ENCODE measurements at places on chromosomes 6 and 20.

DNA sequence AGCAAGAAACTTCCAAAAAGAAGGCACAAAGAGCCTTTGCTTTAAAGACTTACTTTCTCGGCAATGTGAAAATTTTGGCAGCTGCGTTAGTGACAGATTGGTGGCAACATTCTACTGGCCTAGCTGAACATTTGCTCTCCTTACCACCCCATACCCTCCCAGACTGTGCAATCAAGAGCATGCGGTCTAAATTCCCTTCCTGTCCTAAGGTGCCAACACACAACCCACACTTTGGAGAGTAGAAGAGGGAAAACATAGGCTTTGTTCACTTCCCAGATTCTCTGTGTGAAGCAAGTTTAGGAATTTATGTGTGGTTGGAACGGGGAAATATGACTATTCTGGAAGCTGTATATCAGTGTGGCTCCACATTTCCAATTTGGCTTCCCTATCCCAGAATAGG lies 29.8 kb upstream of the NEDD9 start:
- no peak for DNase-seq

GRCh38 chr6:150865043-150865405 lies 478 bp upstream of the MTHFD1L start:
- DNase-seq = no peak

DNA sequence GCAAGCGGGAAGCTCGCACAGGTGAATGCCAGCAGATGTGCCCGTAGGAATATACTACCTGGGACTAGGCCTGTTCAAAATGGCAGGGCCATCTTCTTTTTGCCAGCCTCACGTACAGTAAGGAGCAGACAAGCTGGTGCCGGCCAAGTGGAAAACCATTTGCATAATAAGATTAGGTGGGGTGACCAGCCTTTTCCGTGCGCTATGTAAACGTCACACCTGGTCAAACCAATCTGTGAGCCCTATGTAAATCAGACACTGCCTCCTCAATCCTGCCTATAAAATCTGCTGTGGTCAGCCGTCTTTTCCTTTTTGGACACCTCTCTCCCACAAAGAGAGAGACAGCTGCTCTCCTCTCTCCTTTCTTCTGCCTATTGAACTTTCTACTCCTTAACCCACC lies 60.8 kb upstream of the TMEM30A start:
- no peak for DNase-seq

- no peak for DNase-seq
Observed at GRCh38 chr6:138255443-138255842, 37.2 kb upstream of the PBOV1 start.

- no peak for DNase-seq
Observed at GRCh38 chr20:51388756-51389542, 153.6 kb downstream of the NFATC2 start.

- no peak for DNase-seq
Observed at GRCh38 chr6:79724816-79725215, 93.7 kb downstream of the SH3BGRL2 start.

GRCh38 chr6:81897793-81898192 lies 145.3 kb upstream of the TENT5A start:
- no peak for DNase-seq

DNA sequence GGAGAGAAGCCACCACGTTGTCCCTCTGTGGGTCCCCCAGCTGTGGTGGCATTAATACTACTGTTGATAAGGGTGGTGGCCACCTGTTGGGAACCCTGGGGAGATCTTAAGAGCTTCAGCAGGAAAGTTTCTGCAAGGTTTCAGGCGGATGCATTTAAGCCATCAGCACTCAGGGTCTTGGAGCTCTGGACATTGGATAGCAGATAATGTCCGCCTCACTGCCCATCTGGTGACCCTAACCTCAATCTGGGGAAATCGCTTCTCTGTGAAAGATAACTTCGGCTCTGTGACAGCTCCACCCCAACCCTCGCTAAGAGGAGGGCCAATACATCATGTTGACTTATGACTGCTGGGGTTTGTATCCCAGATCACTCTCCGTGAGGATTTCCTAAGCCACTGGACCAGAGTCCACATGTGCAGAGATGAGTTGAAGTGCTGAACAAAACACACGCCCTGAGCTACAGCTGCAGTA lies 92.9 kb downstream of the FOXC1 start:
- DNase-seq = no peak

GRCh38 chr6:33923857-33924514 lies 120.2 kb upstream of the MLN start:
- DNase-seq = peak; percentile 26

- DNase-seq = no peak
Observed at GRCh38 chr6:1581120-1581991, 28.4 kb upstream of the FOXC1 start.

GRCh38 chr6:27452496-27452897 lies 20.4 kb downstream of the ZNF184 start:
- no peak for DNase-seq

GRCh38 chr6:79922018-79922417 lies 25.3 kb downstream of the ELOVL4 start:
- DNase-seq = no peak

- DNase-seq = no peak
Observed at GRCh38 chr20:46614503-46614902, 36.8 kb downstream of the SLC13A3 start.

DNA sequence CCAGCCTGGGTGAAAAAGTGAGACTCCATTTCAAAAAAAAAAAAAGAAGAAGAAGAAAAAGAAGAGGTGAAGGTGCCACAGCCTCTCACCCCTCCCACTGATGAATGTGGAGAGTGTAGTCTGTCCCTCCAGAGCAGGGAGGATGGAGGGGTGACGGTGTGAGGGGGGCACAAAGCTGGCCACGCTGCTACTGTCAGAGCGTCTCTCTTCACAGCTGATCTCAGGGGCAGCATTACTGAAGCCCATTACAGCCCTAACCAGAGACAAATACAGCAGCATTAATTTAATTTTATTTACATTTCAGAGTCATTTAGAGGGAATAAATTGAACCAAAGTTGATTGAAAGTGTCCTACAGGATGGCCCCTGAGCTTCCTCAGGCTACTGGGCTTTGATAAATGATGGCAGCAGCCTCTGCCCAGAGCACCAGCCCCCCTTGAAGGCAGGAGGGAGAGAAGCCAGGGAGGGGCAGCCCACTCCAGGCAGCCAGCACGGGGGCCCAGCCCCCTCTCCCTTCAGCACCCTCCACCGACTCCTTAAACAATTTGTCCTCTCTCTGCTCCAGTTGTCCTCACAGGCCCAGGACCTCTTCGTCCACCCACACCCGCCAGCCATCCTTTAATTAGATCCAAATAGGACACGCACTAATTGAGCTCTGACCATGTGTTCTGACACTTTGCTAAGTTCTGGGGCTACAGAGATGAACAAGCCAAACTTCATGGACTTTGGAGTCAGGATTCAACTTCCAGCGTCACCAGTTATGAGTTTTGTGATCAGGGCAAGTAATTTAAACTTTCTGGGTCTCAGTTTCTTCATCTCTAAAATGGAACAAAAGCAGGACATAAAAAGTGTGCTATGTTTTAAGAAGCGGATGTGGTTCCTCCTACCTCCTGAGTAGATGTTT lies 18.6 kb upstream of the ZFAND3 start:
- DNase-seq = no peak

GRCh38 chr6:169647637-169648036 lies 54.2 kb downstream of the WDR27 start:
- DNase-seq = no peak

DNA sequence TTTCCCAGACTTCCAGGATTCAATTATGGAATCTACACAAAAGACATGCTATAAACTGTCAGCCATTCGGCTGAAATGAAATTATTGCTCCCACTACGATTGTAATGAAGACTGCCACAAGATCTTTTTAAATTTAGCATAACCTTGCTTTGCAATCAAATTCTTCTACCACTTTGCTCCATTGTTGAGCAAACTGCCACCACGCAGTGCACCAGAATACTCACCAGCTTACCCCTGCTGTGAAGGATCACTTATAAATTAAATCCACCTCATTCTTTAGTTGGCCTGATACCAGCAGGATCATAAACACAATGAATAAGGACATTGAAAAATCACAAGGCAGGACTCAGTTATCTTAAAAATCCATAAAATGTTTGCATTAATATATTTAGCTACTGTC lies 151.8 kb upstream of the PRND start:
- DNase-seq = no peak

DNA sequence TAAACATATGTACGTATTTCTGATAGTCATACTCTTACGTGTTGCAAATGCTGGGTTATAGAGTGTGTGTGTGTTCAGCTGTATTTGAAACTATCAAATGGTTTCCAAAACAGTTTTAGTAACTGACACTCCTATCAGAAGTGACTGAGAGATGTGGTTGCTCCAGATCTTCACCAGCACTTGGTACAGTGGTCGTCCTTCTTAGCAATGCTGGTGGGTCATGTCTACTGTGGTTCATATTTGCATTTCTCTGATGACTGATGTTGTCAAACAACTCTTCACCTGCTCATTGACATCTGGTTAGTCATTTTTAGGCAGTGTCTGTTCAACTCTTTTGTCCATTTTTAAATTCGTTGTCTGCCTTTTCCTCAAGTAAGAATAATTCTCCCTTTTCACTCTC lies 259.3 kb downstream of the KIF16B start:
- DNase-seq = no peak

DNA sequence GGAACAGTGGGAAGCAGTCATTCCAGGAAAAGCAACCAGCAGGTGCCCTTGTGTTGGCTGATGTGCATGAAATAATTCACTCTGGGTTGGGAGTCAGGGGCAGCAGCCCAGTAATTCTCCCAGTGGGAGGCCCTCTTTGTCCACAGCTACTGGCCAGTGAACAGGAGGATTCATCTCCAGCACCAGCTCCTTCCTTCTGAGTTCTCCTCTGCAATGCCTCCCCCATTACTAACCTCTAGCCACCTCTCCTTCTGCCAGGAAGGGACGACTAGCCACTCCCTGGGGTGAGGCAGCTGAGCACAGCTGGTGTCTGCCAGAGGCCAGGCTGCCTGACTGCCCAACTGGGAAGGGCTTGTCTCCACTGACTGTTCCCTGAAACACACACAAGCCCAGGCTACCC lies 12.5 kb upstream of the R3HDML start:
- DNase-seq = no peak

- DNase-seq = no peak
Observed at GRCh38 chr6:148998704-148999103, 251.9 kb downstream of the UST start.

DNA sequence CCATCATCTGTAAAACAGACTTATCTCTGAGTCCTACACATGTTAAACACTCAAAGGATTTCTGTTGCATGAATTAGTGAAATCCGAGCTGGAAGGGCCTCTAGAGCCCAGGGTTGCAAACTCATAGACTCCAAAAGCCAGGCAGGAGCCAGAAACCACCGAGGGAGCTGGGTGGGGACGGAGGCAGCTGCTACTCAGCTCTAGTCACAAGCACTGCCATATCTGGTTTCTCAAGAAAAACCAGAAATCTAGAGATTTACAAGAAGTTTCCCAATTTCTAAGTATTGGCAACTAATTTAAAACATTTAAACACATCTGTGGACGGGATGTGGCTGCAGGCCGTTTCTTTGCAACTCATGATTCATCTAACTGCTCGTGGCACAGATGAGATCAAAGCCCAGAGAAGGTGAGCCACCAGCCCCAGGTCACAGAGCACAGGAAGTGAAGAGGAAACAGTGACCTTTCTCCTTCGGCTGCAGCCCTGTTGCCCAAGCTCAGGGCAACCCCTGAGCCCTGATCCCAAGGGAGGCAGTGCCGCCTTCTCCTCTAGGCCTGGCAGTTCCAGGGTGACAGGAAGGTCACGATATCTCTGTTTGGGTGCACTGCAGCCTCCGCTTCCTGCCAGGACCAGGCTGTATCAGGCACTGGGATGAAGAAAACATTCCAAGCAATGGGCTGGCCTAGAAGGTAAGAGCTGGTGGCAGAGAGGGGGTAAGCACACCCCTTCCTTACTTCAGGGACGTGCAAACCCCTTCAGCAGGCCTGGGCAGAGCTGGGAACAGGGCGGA lies 26.4 kb upstream of the PTGIS start:
- peak; percentile 40 for DNase-seq

GRCh38 chr6:31952140-31952805 lies 6.4 kb downstream of the CFB start:
- DNase-seq = peak; percentile 74

GRCh38 chr20:62061851-62062423 lies 3.7 kb downstream of the TAF4 start:
- DNase-seq = no peak

DNA sequence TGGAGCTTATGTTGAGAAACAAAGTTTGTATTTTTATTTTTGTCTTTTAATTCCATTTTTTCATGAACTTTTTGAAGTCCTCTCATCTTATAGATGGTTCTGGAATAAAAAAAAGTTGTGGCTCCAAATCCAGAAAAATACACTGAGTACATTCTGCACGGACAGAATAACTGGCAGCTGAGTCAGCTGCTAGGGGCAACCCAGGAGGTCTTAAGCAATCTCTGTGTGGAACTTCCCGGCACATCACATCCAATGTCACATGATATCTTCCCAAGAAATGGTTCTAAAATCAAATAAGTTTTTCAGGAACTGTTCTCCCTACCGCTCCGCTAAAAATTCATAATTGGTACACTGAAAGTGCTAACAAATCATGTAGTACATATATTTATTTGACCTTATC lies 29.8 kb downstream of the SLC13A3 start:
- no peak for DNase-seq

- DNase-seq = no peak
Observed at GRCh38 chr6:154297721-154298120, 58.9 kb downstream of the IPCEF1 start.

DNA sequence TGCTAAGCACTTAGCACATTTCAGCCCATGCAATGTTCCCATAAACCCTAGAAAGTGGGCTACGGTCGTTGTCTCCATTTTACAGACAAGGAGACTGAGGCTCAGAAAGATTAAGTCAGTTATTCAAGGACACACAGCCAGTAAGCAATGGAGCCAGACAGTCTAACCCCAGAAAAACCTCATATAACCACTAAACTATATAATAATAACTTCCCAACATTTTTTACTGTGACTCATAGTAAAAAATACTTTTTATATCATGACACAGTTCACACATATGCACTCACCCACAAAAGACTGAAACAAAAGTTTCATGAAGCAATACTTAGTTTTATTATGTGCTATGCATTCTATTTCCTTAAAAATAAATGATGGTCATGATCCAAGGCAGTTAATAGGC lies 66.2 kb upstream of the EYA2 start:
- DNase-seq = no peak

DNA sequence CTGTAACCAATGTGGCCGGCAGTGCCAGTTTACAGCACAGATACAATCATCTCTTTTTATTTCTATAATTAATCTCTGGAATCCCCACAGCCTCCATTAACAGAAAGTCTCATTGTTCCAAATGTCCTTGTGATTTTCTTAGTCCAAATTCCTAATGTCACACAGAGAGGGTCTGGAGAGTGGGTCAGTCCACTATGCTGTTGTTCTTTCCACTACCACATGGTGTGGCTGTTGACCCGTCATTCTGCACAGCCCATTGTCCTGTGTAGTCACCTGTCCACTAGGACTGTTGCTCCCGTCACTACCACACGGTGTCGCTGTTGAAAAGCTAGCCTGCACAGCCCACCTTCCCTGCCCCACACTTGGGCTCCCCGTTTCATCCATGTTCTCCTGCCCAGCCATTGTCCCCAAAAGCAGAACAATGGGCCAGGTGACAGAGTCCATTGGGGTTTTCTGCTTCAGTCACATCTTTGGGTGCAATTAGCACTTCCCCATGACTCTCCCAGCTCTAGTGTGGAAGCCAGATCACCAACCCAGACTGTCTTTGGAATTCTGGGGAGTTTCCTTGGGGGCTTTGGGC lies 8.6 kb upstream of the LBP start:
- no peak for DNase-seq

- no peak for DNase-seq
Observed at GRCh38 chr6:144244688-144245087, 40.4 kb upstream of the UTRN start.
